Central memory CD4-positive, alpha-beta T cell (primary cell): ENCODE measurements at places on chromosomes 11 and 22.

GRCh38 chr11:3126207-3126865, 38.8 kb downstream of the OSBPL5 start:
- DNase-seq = no peak

DNA sequence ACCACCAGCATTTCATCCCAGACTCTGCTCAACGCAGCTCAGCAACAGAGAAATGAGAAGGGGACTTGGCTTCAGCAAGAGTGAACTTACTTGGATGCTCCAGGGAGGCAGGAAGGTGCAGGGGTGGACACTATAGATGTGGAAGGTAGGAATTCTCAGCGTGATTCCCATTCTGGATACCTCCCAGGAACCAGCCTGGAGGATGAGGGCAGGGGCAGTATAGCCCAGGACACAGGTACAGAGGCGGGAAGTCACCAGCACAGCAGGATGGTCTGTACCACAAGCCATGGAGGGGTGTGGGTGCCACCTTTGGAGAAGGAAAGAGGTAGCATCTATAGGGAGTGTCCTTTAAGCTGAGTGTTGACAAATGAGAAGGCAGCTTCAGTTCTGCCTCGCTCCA, 1275.2 kb downstream of the TBC1D22A start:
- no peak for DNase-seq

DNA sequence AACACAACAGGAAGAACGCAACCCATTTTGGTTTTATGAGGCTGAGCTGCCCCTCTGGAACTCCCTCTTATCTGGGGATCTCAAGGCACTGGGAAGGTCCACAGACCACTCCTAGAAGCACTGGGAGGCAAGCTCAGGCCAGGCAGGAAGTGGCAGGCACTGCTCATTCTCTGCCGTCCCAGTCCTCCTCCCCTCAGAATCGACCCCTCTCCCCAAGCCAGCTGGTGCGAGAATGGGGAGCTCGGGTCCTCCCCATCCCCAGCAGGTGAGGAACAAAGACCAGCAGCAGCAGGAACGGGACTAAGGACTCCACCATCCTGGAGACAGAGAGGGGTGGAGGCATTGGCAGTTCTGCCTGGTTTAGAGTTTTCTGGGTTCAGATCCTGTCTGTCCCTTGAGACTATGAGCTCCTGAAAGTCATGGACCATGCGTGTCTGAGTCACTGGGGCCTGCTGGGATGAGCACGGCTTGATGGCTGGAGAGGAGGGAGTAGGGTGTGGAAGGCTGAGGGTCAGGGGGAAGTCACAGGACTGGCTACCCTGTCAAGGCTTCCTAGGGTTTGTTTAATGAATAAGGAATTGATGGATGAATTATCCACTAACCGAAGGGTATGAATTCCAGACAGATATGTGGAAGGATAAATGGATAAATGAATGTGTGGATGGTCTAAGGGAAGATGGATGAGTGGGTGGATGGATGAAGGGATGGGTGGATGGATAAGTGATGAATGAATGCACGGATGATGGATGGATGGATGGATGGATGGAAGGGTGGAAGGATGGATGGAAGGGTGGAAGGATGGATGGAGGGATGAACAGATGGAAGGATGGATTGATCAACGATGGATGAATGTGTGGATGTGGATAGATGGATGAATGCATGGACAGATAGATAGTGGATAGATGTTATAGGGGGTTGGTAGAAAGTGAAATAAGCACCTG, 6.4 kb downstream of the MYEOV start:
- no peak for DNase-seq

GRCh38 chr22:45006964-45007390, 2.8 kb downstream of the PHF21B start:
- DNase-seq = no peak

- DNase-seq = no peak
These were observed 175.5 kb upstream of the NCAM1 start for GRCh38 chr11:112785719-112786118.

DNA sequence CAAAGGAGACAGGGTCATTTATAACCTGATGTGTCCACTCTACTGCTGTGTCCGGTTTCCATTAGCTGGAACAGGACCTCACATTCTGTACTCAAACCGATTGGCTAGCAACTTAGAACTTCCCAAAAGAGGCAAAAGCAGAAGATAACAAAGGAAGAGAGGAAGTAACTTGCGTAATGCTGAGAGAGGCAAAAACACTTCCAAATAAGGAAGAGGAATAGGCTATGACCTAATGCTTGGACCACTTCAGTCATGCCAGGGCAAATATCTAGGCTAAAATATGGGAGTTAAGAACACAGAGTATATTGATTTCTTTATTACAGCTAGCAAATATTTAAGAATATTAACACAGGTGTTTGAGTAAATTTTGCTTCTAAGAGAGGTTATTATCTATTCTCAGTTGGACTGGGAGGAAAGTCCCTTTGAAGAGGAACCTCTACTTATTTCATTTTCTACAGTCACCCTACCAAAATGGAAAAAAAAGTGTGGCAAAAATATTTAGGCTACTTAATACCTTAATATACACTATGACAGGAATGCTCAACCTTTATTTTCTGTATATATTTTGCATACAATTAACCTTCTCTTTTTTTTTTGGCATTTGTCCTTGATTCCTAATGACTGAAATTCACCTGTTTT, 499.8 kb upstream of the CHORDC1 start:
- DNase-seq = no peak

- DNase-seq = no peak
These were observed 69.2 kb downstream of the RAB30 start for GRCh38 chr11:83002522-83002921.

DNA sequence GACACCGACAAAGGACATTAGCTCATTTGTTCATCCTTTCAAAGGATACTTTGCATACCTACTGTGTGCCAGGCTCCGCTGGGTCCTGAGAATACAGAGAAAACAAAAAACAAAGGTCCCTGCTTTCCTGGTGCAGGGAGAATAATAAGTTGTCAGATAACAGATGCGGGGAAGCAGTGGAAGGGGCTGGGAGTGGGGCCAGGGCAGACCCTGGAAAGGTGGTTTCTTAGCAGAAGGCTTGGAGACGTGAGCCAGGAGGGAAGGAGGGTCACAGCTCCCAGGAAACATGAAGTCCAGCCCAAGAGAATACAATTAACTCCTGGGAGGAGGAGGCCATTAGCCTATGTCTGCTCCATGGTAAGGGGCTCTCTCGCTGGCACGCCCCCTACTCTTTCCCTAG, 9.8 kb upstream of the ANO1 start:
- no peak for DNase-seq

GRCh38 chr22:22043296-22044078, 60.9 kb upstream of the TOP3B start:
- DNase-seq = no peak

- DNase-seq = no peak
These were observed 102.9 kb upstream of the OR5AK2 start for GRCh38 chr11:56885854-56886253.

DNA sequence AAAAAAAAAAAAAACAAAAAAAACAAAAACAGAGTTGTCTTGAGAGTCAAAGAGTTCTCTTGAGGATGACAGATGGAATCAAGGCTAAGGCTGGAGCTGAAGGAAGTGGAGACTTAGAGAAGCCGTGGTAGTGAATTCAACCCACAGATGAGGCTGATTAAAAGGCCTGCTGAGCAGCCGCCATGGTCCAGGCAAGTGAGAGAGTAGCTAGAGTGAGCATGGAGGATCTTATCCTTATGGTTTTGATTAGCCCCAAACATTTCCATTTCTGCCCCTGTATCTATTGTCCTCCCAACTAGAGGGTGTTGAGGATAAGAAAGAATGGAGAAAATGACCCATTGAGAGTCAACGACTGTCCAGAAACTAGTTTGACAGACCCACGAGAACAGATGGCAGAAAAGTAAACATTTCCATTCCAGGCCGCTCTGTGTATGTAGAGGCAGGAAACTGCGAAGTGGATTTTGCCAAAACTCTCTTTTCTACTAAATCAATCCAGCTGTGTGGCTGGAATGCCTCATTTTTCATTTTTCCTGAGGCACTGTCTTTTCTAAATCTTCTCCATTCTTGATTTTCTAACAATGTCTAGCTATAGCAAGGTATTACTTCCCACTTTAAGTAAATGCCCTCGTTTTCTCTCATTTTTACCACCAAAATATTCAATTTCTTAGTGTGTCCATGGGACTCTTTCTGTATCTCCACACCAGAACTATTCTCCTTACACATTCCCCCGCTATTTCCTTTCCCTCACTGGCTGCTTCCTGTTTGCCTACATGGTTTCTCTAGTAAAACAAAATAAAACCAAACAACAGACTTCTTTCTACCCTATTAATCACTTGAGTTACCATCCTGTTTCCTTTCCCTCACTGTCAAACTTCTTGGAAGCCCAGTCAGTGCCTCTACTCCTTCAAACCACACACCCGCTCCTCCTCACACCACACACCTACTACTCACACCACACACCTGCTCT, 5.4 kb upstream of the MMP8 start:
- DNase-seq = no peak

- no peak for DNase-seq
These were observed 111.3 kb upstream of the PAX6 start for GRCh38 chr11:31922450-31922849.

DNA sequence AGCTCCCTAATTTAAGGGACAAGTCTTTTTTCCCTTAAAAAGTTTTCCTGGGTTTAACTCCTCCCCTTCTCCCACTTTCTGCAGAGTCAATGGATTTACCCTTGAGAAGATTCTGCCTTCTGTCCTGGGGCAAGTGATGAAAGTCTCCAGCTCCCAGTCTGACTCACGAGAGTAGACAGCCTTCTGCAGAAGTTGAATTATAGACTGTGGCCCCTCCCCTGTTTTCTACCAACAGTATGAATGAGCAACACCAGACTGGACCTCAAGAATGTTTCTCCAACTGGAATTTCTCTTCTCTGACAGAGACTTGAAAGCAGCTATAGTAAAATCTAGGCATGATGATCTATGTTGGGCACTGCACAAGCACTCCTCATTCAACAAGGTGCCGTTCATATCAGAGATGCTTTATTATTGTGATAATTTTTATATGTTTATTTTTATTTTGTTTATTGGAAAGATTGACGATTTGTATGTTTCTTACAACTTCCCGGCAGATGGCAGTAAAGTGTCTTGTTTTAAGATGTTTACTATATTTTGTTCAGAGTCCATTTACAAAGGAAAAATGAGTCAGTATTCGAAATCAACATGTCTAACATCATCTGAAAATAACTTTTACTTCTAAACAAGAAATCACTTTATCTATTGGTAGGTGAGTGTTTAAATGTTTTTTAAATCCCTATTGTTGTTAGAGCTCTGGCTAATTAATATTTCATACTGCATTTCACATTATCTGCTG, 56.6 kb downstream of the LMO2 start:
- no peak for DNase-seq

GRCh38 chr11:2156416-2157182, 4.4 kb downstream of the INS start:
- DNase-seq = peak; percentile 16

- peak; percentile 31 for DNase-seq
These were observed 22.9 kb upstream of the MRPL17 start for GRCh38 chr11:6705905-6706535.

GRCh38 chr22:44453441-44454112, 44.5 kb downstream of the RTL6 start:
- DNase-seq = no peak

DNA sequence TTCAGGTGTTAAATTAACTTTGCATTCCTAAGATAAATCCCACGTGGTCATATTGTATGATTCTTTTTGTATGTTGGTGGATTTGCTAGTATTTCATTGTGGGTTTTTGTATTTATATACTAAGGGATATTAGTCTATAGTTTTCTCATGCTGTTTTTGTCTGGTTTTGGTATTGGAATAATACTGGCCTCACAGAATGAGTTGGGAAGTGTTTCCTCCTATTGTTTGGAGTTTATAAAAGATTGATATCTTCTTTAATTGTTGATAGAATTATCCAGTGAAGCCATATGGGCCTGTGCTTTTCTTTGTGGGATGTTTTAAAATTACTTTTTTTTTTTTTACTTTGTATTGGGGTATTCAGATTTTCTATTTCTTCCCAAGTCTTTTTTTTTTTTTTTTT, 59.8 kb downstream of the QSER1 start:
- DNase-seq = no peak

GRCh38 chr11:118530683-118531596, at the start of gene TMEM25:
Gene TMEM25 (plus strand): TSS chr11:118531192. CDS start chr11:118531802, 610 bp downstream.
- peak; percentile 68 for DNase-seq

DNA sequence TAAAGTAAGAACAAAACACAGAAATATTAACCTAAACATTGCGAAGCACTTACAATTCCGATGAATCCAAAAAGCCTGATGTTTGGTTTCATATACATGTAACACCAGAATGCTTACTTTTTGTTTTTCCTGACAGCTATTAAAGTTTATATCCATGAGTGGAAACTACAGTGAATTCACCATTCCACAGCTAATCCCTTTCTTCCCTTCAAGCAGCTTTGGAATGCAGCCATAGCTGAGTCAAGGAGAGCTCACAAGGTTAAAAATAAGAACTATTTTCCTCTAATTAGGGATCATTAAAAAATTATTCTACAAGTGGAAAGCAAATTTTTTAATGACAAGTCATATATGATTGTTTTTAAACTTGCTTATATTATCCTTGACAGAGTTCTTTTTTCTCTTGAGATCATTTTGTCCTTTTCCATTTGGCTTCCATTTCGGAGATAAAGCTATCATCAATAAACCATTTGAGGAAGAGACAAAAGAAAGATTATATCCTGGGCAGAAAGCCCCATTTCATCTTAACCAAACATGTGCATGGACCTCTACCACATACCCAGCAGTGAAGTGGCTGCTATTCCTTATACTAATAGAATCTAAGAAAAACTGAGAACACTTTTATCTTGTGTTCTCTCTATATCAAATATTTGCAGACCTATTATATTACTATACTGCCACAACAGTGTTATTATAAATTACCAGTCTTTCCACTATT, 19.7 kb upstream of the FIBIN start:
- no peak for DNase-seq

DNA sequence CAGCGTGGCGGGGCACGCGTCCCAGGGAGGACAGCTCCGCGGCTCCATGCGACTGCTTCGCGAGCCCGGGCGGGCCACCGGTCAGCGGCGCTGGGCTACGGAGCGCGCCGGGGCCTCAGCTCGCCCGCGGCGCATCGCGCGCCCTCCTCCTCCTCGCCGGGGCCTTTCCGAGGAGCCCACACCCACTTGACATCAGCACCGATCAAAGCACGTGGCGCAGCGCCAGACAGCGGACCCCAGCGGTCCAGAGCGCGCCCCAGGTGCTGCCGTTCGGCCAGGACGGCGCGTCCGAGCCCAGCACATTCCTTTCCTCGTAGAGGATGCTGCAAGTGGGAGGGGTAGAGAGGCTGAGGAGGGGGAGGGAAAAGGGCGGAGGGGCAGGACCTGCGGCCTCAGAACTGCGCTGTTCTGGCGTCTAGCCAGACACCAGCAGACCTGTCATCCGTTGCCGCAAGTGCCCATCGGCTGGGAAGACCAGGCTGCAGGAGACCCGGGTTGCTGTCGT, 88.6 kb downstream of the PLEKHA7 start:
- no peak for DNase-seq

GRCh38 chr11:119307219-119307618, 9.7 kb downstream of the MCAM start:
- DNase-seq = no peak

DNA sequence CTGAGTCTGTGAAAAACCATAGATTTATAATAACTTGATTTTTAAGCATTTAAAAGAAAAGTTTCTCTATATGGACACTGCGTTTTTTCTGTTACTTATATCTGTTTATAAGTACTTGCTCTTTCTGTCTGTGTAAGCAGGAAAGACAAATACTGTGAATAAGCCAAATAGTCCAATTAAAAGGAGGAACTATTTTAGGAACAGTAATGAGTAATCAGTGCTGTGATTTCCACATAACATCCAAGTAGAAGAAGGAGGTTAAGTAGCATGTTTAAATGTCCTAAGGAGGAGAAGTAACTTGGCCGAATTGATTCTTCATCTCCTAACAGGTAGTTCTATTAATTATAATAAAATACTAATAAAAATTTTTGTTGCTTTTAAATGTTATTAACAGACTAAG, 40.8 kb downstream of the ZNF214 start:
- no peak for DNase-seq
